ENCODE measurements at places on chromosomes 3 and 15. TPM values are rescaled to one million over a fixed set of nuclear protein-coding genes. Genes with fewer than 3 reads are reported as not detected.

DNA sequence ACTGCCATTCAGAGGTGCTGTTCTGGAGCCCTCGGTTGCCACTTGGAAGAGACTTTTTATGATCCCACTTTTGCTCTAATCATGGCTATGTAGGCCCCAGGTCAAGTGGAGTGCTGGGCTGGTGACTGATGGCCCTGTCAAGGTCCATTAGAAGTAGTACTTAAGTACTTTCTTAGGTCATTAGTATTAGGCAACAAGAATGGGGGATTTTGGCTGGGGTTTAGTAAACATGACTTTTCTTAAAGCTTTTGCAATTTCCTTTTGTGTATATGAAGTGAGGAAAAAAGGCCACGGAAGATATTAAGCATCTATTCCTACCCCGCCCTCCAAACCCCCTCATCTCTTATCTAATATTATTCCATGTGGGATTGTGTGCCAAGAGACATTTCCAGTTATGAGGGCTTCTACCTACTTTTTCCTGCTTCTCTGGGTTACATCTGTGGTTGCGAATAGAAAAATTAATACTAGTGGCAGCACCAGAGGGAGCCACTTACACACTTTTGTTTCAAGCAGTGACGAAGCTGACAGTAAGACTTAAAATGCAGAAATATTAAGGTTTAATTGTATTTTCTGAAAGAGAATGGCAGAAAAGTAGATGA, 13.9 kb downstream of the NLGN1 start:
- DNase-seq, result no peak

DNA sequence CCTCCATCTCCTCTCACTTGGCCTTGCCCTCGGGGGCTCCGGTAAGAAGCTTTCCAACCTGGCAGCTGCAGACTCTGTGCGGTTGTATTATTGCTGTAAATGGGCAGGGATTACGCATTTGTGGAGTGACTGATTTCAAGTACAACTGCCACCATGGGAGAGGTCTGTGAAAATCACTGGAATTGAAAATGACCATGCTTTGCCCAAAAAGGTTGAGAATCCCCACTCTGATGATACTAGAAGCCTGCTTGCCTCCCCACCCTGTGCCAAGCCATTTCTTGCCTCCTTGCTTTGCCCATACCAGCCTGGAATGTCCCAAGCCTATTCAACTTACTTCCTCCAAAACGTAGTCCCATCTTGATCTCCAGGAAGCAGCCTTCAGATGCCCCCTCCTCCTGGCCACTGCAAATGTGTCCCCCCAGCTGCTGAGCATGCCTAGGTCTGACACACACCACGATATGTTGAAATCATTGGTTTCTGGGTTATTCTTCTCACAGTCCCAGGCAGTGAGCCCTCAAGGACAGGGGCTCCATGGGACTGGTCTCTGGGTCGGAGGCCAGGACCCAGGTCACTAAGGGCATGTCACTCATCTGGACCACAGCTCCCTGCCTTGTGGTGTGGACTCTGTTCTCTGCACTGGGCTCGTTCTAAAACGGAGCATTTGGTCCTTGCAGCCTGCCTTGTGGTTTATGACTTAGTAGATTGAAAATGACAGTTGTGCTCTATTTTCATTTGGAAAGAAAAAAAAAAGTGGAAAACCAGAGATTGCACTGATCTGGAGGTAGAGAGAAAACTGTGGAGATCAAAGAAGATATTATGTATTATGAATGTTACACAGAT, 42.9 kb downstream of the SMAD3 start:
- DNase-seq, result no peak

DNA sequence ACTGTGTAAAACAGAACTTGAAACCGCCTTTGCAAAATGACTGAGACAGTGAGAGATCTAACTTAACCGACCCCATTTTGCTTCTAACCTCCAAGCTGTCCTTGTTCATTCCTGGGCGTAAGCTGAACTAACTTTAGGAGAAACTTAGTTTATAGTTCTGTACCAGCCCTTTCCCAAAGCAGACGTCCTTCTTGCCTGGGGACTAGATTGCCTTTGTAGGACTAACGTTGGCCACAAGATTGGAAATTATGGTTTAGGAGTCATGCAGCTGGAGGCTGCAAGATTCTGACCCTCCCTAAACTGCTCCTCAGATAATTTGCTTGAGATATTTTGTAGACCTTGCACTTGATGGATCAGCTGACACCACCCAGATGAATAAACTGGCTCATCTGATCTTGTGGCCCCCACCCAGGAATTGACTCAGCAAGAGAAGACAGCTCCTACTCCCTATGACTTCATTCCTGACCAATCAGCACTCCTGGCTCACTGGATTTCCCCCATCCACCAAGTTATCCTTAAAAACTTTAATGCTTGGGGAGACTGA, 219.9 kb upstream of the PROK2 start:
- DNase-seq, result no peak

- DNase-seq, result no peak
These were observed 214.9 kb downstream of the TCF12 start for GRCh38 chr15:57133127-57133968.

- no peak for DNase-seq
These were observed 56.4 kb downstream of the IQSEC1 start for GRCh38 chr3:13016721-13017255.

GRCh38 chr3:69659180-69659910, 79.9 kb upstream of the MITF start:
- no peak for DNase-seq

- no peak for DNase-seq
These were observed 472.3 kb upstream of the CBLB start for GRCh38 chr3:106341087-106341486.

GRCh38 chr3:39528844-39529243, 61.4 kb downstream of the MOBP start:
- DNase-seq, result no peak

GRCh38 chr15:42508263-42508690, 12.8 kb downstream of the SNAP23 start:
- no peak for DNase-seq

- no peak for DNase-seq
These were observed 424.6 kb upstream of the SEMA6D start for GRCh38 chr15:47292638-47293190.

DNA sequence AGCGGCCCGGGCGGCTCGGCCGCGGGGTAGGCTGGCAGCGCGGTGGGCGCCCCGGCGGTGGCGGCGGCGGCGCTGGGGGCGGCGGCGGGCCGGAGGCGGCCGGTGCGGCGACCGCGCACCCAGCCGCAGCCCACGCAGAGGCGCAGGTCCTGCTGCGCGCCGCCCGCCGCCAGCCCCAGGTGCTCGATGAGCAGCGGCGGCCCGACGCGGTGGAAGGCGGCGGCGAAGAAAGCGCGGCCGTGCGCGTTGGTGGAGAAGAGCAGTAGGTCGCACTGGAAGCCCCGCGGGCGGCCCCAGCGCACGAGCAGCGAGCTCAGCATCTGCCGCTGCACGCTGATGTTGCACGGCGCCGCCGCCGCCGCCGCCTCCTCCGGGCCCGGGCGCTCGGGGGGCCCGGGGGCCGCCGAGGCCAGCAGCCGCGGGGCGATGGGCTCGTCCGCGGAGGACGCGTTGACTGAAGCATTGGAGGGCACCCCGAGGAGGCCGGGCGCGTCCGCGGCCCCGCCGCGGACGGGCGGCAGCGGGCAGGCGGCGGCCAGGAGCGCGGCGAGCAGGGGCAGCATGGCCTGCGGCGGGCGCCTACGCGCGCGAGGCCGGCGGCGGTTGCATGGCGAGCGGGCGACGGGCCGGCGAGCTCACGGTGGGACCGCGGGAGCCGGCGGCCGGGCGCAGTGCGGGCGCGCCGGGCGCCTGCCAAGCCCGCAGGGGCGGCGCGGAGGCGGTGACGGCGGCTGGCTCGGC, 452 bp downstream of the TMEM158 start:
- DNase-seq, result peak; percentile 87

DNA sequence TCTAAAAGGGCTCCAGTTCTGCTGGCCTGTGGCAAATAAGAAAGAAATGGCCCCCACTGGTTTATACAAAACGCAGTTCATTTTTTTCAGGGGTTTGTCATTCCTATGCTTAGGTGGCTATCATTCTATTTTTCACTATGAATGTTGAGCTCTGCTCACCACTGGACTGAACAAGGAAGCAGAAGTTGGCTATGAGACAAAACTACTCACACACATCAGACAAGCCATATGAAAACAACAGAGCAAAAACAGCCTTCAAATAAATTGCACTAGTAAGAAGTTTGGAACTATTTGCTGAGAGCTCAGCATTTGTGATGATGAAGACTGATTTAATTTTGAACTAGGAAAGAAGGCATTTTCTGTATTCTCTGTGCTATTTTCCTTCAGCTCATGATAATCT, 328.5 kb downstream of the MECOM start:
- no peak for DNase-seq

- no peak for DNase-seq
These were observed 436.3 kb downstream of the ZNF385D start for GRCh38 chr3:21314688-21315087.

DNA sequence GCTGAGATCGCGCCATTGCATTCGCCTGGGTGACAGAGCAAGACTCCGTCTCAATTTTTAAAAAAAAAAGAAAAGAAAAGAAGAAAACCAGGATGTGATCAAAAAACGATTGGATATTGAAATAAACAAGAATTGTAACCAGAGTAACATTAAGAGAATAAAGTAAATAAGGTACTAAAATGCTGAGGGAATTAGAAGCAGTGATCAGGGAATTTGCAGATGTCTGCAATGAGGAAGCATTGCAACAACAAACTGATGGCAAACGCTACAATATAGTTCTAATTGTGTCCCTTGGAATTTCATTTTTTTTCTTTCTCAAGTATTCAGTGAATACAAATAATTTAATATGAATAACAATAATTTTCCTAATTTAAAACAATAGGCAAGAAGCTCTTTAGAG, 1077.5 kb downstream of the TBL1XR1 start:
- DNase-seq, result no peak

GRCh38 chr15:68734881-68735280, 85.8 kb downstream of the ANP32A start:
- no peak for DNase-seq

- DNase-seq, result no peak
These were observed 149.7 kb upstream of the CDIN1 start for GRCh38 chr15:36429707-36430106.

GRCh38 chr3:159253860-159254259, 452.0 kb downstream of the MFSD1 start:
- no peak for DNase-seq

AQR gene
- total RNA-seq, result 55.1 TPM

SLCO2A1 gene
- total RNA-seq, result 2.4 TPM

KBTBD13 gene
- total RNA-seq, result 0.17 TPM

ADGRG7 gene
- total RNA-seq, result not detected

AGTR1 gene
- 0.30 TPM for total RNA-seq

C3orf62 gene
- total RNA-seq, result 1.3 TPM

RAB6B gene
- total RNA-seq, result 1.2 TPM

All from H7 (cell line).